PC-3 (cell line): ENCODE measurements at places on chromosomes 12 and 14. TPM values are rescaled to one million over a fixed set of nuclear protein-coding genes. Genes with fewer than 3 reads are reported as not detected.

- DNase-seq = no peak
These were observed 81.6 kb downstream of the ADGRD1 start for GRCh38 chr12:131035245-131035681.

- DNase-seq = no peak
These were observed 7.8 kb downstream of the ATN1 start for GRCh38 chr12:6935371-6936193.

DNA sequence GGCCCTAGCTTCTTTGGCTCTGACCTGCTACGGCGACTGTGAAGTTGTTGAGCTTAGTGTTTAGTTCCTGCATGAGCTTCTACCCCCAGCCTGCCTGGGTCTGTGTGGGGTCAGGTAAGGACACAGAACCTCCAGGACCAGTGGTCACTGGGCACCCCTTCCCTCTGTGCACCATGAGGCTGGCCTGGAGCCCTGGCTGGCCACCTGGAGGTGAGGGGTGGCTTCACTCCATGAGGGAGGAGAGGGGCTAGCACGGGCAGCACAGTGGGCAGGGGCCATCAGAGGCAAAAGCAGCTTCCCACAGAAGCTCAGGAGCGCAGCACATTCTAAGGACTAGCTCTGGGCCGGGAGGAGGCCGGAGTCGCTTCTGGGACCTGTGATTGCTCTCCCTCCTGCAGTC lies 36.7 kb downstream of the CCDC92 start:
- no peak for DNase-seq

Gene DEPDC4
- 0.29 and 2.0 TPM in 2 replicates for total RNA-seq

DNA sequence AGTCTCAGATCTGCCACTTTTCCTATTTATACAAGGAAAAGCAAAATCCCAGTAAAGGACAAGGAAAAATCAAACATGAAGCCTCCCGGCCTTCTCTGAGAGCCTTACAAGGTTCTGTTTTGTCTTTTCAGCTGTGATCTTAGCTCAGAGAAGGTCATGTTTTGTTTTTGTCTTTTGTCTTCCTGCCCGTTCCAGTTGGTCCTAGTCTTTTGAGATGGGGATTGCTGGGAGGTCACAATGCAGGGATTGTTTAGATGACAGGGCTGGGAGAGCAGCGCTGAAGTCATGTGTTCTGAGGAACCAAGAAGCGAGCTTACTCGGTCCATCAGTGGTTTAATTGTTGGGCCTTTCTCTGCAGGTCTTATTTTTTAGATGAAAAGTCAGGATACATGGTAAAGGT lies 6.0 kb downstream of the PLEKHH1 start:
- no peak for DNase-seq

Gene HVCN1
- total RNA-seq = 2.2 and 3.3 TPM in 2 replicates

DNA sequence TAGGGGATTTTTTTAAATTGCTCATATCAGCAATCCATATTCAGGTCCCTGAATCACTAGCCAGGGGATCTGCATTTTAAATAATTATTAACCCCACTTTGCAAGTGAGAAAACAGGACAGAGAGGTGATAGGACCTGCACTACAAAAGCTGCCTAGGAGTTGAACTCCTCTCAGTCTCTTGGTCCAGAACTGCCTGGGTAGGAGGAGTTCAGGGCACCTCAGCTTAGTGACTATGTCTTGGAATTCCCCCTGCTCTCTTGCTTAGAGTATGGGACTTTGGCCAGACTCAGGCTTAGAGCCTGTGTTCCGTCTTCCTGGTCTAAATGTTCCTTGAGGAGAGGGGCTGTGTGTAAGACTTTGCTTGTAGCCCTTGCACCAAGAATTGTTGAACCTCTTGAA lies 68.2 kb upstream of the WSCD2 start:
- no peak for DNase-seq

GRCh38 chr14:72574715-72575114 lies 319.2 kb downstream of the DPF3 start:
- no peak for DNase-seq

DNA sequence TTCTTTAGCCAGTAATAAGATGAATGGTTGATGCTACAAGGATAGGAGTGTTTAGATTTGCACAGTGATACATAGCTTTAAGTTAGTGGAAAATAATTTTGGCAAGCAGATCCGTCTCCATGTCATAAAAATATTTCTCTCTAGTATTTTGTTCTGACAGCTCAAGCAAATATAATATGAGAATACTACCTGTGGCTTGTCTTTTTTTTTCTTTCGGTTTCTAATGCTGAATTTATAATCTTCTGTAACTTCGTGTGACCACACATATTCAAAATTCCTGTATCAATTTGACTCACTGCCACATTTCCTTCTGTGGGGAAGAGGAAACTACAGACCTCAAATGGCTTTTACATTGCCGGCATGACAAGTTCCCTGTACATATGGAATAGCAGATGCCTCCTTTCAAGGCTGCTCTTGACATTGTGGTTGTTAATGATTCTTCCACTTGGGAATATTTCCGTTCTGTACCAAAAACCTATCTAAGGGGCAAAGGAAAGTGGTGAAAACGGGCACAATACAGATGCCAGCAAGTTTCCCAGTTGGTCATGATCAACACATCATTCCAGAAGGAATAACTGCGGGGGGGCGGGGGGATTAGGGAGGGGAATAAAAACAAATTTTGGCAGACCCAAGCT lies 103.6 kb upstream of the CCDC91 start:
- no peak for DNase-seq

Gene ASB2
- 0.12 and 0.22 TPM in 2 replicates for total RNA-seq

Gene TPCN1
- 19.0 and 29.3 TPM in 2 replicates for total RNA-seq

Gene C12orf60
- total RNA-seq = 0.29 and 0.47 TPM in 2 replicates

DNA sequence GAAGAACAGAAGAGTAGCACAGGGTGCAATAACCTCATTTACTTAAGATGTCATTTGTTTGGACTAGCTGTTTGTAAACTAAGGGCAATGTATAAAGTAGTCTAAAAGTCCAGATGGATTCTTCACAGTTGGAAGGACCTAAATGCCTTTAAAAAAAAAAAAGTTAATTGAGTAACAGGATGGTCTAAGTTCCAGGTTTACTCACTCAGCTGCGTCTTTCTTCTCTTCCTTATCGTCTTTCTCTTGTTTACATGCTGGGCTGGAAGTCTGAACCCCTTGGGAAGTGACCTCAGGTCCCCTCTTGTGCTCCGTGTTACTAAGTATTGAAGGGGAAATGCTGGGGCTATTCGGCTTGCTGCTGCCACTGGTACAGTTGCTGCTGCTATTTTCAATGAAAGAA lies 82.5 kb downstream of the SH2B3 start:
- DNase-seq = no peak

- peak; percentile 54 for DNase-seq
These were observed 246.2 kb downstream of the MSRB3 start for GRCh38 chr12:65524666-65525065.

GRCh38 chr12:13116259-13116658 lies 12.8 kb upstream of the GSG1 start:
- no peak for DNase-seq

DNA sequence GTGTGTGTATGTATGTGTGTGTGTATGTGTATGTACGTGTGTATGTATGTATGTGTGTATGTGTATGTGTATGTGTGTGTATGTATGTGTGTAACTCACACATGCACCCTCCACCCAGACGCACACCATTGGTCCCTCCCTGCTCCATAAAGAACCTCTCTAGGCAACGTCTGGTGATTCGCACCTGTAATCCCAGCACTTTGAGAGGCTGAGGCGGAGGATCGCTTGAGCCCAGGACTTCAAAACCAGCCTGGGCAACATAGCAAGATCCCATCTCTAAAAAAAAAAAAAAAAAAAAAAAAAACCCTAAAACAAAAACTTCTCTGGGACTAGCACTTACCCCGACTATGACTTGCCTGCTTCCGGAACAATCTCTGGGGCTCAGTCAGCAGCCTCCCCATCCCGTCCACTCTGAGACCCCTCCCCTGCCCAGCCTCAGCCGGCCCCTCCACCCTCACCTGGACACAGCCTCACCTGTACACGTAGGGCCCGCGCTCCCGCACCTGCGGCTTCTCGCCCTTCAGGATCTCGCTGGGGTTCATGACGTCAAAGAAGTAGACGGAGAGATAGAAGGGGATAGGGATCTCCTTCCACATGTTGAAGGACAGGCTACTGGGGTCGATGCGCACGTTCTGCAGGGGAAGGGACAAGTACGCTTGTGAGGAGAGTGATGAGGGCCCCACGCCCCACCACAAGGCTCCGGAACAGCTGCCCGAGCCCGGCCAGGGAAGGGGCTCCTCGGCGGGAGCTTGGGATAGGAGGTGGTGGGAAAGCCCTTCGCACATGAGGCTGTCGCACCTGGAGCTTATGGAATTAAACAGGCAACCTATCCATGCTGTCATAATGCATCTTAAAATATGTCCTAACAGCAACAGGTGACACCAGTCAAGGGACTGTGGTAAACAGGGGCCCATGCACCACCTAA lies 46.3 kb downstream of the SCARB1 start:
- no peak for DNase-seq

Gene KRT75
- total RNA-seq = 32.8 and 38.5 TPM in 2 replicates

Gene RBP5
- total RNA-seq = not detected in 2 replicates

DNA sequence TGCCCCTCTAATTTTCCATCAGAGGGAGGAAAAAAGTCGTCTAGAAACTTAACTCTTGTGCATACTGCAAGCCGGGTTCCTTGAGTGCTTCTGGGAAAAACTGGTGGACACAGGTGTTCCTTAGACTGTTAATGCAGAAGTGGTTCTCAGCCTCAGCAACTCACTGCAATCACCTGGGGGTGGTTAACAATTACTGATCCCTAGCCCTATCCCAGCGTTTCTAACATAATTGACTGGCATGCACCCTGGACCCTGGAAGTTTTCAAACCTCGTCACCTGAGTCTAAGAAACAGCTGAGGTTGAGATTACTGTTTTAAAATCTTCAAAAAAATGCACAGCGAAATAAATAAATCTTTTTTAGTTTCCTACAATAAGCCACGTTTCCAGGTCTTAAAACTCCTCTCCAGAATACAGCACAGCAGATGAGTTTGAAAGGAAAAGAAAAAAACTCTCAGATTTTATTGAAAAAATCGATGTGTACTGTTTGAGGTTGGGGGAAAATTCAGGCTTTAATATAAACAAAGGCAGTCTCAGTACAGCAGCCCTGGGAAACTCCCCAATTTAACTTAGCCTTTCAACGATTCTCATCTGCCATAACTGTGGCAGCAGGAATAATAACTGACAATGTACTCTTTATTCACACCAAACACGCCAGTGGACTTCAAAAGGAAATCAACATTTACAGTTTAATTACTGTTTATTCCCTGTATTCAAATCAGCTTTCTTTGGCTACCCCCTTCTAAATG lies 45.4 kb downstream of the PHLDA1 start:
- no peak for DNase-seq

Gene PDE3A
- 0.58 and 2.0 TPM in 2 replicates for total RNA-seq

GRCh38 chr14:88005978-88006851 lies 1.3 kb downstream of the GPR65 start:
- DNase-seq = no peak

Gene ZNF10
- total RNA-seq = 1.9 and 2.0 TPM in 2 replicates

Gene CAPZA3
- total RNA-seq = not detected in 2 replicates

- DNase-seq = no peak
These were observed 202.4 kb upstream of the AMIGO2 start for GRCh38 chr12:47282206-47282605.

DNA sequence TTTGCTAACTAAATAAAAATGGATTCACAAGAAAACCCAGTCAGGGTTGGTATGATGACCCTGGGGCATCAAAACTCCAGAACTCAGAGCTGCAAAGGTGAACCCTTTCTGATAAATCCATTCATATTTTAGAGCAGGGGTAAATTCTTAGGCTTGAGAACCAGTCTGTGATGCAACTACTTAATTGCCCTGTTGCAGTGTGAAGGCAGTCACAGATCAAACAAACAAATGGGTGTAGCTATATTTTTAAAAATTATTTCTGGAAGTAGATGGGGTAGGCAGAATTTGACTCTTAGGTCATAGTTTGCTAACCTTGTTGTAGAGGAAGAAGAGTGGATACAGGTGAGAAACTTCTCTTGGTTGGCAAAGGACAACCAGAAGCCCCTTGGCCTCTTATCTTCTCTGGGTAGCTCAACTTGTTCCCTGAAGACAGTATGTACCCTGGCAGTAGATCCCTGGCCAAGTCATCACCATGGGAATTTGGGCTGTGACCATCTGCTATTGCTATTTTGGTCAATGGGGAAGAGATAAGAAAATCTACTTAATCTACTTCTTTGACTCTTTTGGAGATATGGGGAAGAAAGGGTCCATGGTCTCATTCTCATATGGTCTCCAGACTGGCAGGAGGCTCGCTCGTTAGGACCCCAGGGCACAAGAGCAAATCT lies 216.1 kb downstream of the PPM1H start:
- no peak for DNase-seq

- peak; percentile 11 for DNase-seq
These were observed 72.1 kb upstream of the ST8SIA1 start for GRCh38 chr12:22406627-22407026.

Gene KLHL33
- 0.17 TPM in 1 of 2 replicates, not detected in the other for total RNA-seq

GRCh38 chr12:62785941-62786559 lies 148.9 kb downstream of the PPM1H start:
- peak; percentile 98 for DNase-seq

Gene SPTB
- total RNA-seq = 2.3 and 3.6 TPM in 2 replicates

- peak; percentile 35 for DNase-seq
These were observed 87.7 kb upstream of the FOXN3 start for GRCh38 chr14:89504602-89505313.

DNA sequence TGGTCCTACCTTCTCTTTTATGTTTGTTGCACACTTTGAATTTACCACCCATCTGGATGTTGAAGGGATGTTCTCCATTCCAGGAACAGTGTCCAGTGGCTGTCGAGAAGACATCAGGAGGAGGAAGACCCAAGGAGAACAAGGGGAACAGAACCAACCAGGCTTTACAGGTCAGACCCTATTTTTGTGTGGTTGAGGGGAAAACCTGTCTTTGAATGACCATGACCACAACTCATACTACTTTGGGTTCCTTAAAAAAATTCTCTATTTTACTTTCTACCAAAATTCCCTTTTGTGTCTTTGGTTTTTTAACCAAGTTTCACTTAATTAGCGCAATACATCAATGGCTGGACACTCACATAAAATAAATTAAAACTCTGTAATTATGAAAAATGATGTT lies 78.7 kb downstream of the PLXNC1 start:
- no peak for DNase-seq

- DNase-seq = no peak
These were observed 88.7 kb downstream of the PPP2R5E start for GRCh38 chr14:63454436-63454835.

GRCh38 chr14:75430116-75430515 lies 2.3 kb downstream of the JDP2 start:
- DNase-seq = no peak

GRCh38 chr12:104536841-104537240 lies 80.1 kb downstream of the CHST11 start:
- no peak for DNase-seq

- peak; percentile 94 for DNase-seq
These were observed 204.5 kb upstream of the TBX3 start for GRCh38 chr12:114888448-114888847.

- DNase-seq = no peak
These were observed 55.6 kb downstream of the OSBPL8 start for GRCh38 chr12:76503957-76504356.

GRCh38 chr12:18981732-18982131 lies 147.8 kb upstream of the PLEKHA5 start:
- no peak for DNase-seq

DNA sequence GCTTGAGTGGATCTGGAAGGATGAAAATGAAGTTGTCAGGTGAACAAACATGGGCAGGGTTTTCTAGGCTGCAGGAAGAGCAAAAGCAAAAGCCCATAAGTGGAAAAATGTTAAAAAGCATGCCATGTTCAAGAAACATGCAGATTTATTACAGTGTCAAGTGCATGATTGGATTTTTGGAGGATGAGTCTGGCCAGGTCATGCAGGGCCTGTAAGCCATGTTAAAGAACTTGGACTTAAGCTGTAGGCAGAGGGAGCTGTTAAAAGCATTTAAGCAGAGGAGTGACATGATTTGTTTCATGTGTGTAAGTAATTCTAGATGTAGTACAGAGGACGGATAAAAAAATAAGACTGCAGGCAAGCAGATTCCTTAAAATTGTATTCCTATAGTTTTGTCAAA lies 16.3 kb upstream of the SINHCAF start:
- DNase-seq = no peak

Gene NFATC4
- total RNA-seq = 11.5 and 15.1 TPM in 2 replicates

Gene GPRC5A
- total RNA-seq = 140 and 144 TPM in 2 replicates
